Inflammatory macrophage treated with lipopolysaccharide for 4 hours (primary cell): ENCODE measurements at places on chromosomes 12 and 14.
A peak's percentile ranks its signal among the peaks of the same experiment; 100 is the strongest.

DNA sequence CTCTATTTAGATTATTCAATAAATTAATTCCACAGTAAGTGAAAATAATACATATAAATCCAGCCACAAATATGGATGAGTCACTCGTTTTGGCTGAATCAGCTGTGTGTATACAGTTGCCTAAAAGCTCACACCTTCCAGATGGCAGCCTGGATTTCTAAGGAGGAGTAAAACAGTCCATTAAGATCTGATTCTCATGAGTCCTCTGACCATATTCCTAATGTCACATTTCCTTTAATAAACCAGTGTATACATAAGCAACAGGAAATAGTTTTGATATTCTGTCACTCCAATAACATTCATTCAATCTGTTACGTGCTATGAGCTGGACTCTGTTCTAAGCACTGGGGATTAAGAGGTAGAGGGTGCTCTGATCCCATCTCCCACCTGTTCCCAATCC lies 21.8 kb downstream of the MDM1 start:
- no peak for DNase-seq

- DNase-seq = peak; percentile 87
Measured at GRCh38 chr14:55129086-55129427, at the start of gene LGALS3. Gene LGALS3 (plus strand): TSS chr14:55129252. CDS start chr14:55137374, 8,122 bp downstream.

DNA sequence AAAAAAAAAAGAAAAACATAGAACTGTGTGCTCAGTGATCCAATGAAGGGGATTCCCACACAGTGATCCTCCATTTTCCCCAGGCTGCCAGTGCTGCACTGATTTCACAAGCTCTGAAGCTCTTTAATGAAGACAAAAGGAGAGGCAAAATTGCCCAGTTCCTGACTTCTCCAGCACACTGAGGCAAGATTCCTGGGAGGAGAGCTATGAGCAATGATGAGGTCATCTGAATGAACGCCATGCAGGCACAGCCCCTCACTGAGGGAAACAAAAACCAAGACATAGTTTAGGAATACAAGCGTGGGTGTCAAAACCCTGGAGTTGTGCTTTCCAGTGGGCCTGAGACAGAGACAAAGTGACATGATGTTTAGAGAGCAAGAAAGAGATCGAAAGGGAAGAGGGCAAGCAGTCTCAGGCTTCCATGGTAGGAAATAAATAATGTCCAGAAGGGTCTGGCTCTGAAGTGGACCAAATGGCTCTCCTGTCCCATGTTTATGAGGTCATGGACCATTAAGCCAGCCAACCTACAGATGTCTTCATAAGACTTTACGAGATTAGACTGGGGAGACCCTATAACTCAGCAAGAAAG lies 40.9 kb upstream of the SMUG1 start:
- DNase-seq = peak; percentile 80

- no peak for DNase-seq
Measured at GRCh38 chr14:31950764-31951637, 126.1 kb upstream of the ARHGAP5 start.

- DNase-seq = no peak
Measured at GRCh38 chr12:104985206-104985605, 910 bp upstream of the NOPCHAP1 start.

DNA sequence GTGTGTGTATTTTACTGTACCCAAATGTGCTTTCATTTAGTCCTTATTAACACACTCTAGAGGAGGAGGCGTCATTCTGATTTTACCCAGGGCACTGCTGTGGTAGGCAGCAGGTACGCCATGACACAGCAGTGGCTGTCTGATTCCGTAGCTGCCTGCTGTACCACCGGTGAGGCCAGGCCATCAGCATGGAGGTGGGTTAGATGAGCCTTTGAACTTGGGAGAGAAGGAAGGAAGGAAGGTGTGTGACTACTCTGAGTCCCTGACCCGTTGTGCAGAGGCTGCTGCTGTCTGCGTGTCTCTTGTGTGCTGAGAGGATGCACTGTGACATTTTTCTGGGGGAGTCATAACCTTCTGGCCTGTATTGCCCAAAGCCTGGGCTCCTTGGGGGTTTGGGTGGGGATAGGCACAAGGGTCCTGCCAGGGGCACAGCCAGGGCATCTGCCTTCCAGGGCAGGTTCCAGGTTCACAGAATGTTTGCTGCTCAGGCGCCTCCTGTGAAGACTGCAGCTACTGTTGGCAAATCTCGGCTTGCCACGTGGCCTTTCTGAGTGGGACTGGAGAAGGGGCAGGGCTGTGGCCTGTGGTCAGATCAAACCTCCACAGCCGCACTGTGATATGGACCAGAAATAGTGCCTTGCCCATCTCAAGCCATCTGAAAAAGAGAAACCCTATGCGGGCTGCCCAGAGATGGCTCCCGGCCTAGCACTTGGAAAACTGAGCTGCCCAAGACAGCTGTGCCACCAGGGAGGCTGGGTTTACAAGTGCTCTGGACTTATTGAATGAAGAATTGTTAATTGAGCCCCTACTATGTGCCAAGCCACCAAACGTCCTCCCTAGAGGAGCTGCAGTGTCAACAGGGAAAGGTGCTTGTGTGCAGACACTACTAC lies 47.1 kb downstream of the MLXIP start:
- DNase-seq = no peak

DNA sequence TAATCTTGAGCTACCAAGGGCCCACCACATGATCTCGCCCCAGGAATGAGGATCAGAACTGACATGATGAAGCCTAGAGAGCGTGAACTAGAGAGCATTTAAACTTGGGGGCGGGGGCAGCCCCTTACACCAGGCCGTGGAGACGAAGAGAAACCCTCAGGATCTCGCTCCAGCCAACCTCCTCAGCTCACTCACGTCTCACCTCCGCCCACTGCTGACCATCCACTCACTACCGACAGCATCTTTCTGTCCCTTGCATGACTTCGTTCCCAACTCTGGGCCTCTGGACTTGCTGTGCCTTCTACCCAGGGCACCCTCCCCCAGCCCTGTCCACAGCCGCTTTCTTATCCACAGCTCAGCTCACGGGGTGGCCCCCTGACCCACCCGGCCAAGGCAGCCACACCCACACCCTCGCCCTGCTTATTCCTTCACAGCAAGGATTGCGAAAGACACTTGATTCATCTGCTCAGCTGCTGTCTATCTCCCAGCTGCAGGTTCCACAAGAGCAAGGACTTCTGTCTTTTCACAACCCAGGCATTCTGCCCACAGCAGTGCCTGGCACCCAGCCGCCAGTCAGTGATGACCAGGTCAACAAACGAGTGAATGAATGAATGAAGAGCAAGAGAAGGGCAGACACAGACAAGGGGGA lies 6.4 kb downstream of the STX2 start:
- DNase-seq = peak; percentile 86

- DNase-seq = no peak
Measured at GRCh38 chr12:123445388-123446332, 9.2 kb upstream of the RILPL2 start.

GRCh38 chr14:101276309-101277091 lies 284.8 kb upstream of the DIO3 start:
- no peak for DNase-seq

DNA sequence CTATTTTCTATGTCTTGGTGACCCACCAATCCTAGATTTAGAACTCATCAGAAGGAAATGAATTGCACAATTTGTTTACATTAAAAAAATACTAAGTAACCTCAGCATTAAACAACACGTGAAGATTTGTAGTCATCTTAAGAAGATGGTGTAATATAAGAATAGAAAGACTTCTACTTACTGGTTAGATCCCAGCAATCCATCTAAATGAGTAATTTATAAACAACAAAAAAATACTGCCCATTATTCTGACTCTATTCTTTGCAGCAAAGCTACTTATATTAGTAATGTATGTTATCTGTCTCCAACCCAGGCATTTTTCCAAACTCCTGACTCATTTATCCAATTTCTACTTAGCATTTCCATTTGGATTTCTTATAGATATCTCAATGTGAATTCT lies 67.8 kb downstream of the CD163L1 start:
- DNase-seq = no peak

GRCh38 chr12:46342562-46343033 lies 30.0 kb downstream of the SLC38A2 start:
- DNase-seq = peak; percentile 35

DNA sequence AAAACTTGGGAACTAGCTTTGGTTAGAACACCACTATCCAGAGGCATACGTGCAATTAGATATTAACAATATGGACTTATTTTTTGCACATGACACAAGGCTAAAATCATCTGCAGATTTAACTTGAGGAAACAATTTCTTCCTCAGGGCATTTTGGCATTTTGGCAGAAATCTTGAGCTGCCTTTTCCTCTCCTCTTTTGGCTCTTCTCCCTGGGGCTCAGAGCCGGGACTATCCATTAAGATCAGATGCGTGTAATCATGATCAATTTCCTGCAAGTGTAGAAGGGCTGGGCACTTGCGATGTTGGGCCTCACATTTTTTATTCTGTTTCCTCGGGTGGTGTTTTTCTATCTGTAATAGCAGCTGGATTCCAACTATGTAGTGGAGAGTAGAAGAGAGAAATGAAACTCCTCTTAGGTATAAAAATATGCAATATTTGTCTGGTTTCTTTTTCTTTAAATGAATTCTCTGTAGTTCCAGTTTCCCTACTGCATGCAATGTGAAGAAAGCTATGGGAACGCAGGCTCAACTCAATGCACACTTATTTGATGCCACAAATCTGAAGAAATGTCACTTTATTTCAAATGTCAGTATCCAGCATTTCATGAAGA lies 1010.8 kb downstream of the FLRT2 start:
- DNase-seq = no peak

- peak; percentile 94 for DNase-seq
Measured at GRCh38 chr14:92785667-92786426, 8.3 kb upstream of the GOLGA5 start.

DNA sequence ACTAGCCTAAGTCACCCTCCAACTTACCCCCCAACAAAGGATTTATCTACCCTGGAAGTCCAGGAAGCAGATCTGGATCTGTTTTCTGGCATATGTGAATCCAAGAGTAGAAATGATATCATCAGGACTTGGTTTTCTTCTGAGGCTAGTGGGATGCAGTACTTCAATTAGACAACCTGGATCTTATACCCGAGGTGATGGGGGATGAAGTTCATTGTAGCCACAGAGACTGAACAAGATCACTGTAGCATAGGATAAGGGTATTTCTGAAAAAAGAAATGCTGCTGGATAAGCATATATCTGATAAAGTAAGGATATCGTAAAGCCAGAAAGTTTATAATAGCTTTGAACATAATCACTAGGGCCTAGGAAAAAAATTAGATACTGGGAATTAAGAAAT lies 174.4 kb downstream of the FOXA1 start:
- no peak for DNase-seq

- peak; percentile 48 for DNase-seq
Measured at GRCh38 chr14:70955543-70956480, 48.6 kb downstream of the PCNX1 start.

GRCh38 chr12:23211384-23212320 lies 586.7 kb downstream of the ETNK1 start:
- no peak for DNase-seq

DNA sequence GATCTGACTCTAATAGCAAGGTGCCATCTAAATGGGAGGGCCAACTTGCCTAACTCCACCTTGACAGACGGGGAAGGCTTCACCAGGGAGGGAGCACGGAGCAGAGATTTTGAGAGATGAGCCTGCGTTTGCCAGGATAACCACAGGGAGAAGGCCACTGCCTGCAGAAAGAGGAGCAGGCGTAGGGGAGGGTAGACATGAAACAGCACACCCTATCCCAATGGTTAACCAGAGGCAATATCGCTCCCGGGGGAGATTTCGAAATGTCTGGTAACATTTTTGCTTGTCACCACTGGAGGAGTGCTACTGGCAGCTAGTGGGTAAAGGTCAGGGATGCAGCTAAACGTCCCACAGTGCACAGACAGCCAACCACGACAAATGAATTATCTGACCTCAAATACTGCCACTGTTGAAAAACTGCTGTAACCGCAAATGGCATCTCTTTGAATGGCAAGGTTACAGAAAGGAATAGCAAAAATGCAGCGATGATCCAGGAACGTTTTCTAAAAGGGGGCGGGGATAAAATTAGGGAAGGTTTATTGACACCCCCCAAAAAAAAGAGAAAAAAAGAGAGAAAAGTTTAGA lies 126.0 kb upstream of the ATF7IP start:
- DNase-seq = peak; percentile 82

DNA sequence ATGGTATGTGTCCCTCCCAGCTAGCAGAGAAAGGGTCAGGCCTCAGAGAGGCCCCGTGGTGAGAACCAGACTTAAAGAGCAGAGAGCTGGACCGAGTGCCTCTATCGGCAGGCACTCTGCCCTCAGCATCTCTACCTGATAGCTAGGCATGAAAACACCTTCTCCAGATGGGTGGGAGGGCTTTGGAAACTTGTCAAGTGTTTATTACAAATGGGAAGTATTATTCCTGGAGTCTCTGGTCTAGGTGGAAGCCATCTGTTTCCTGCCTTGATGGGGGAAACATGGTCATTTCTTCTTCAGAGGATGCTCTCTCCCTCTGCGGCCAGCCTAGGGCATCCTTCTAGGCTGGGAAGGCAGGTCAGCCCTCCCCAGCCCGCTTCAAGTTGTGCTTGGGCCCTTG lies 2.3 kb downstream of the TMEM63C start:
- DNase-seq = no peak

DNA sequence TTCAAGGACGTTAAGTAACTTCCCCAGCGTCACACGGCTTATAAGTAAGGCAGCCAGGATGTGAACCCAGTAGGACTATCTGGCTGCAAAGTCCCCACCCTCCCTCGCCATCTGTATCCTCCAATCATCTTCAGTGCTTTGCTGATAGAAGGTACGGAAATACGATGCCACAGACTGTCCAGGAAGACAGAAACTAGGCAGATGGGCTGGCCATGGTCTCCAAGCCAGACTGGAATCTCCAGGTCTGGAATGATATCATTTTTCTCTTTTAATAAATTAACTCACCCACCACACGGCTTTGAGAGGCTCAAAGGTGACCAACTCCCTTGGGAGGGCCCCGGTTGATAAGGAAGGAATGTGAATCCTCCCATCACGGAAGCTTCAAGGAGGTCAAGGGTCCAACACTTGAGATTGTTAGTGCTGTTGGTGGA lies 16.3 kb upstream of the BDKRB1 start:
- DNase-seq = no peak

DNA sequence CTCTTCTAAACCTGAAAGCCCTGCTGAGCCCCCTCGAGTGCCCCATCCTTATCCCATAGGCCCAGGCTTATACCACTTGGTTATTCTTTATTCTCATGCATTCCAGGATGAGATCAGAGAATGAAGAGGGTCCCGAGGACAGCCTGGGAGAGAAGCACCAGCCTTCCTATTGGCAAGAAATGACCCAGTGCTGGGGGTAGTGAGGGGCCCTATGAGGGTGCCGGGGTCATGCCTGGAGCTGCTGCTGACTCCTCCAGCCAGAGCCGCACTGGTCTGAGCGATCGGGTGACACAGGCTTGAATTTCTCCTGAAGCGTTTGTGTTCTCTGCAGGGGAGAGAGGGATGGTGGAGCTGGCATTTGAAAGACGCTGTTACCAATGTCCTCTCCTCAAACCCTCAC lies 18.1 kb downstream of the MORN3 start:
- DNase-seq = no peak

- DNase-seq = no peak
Measured at GRCh38 chr14:33859306-33859705, 91.6 kb downstream of the EGLN3 start.

DNA sequence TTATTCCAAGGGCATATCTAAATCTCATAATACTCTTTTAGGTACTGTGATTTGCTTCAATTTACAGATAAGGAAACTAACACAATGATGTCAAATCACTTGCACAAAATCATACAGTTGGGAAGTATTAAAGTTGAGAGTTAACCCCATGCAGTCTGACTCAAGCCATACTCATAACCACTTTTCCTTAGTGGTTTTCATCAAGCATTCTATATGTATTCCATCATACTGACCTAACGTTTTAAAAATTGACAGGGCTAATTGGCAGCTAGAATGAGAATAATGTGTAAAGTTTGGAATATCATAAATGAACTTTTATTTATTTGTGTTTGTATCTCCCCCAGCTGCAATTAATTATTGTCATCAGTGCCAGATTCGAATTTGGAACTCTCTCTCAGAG lies 20.9 kb downstream of the PUS7L start:
- no peak for DNase-seq
